NT2/D1 (cell line): ENCODE measurements at places on chromosomes 5 and 9.

DNA sequence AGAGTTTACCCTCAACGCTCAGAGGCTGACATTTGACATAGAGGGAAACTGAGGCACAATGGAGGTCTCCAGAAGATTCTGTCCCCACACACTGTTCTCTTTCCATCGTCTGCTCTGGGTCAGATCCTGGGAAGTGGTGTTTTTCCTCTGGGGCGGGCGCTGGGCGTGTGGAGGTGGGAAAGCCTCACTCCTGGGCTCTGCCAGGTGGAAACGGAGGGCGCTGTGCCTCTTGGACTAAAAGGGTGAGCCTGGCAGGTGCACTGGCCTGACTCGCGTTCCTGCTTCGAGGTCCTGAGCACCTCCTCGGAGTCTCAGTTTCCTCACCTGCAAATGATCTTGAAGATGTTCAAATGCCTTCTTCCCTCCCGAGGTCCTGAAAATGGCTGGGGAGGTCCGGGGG is 25.7 kb upstream of the FCN1 start:
- DNase-seq, result no peak

- no peak for DNase-seq
Observed at GRCh38 chr9:103649086-103649485, 445.0 kb upstream of the SMC2 start.

DNA sequence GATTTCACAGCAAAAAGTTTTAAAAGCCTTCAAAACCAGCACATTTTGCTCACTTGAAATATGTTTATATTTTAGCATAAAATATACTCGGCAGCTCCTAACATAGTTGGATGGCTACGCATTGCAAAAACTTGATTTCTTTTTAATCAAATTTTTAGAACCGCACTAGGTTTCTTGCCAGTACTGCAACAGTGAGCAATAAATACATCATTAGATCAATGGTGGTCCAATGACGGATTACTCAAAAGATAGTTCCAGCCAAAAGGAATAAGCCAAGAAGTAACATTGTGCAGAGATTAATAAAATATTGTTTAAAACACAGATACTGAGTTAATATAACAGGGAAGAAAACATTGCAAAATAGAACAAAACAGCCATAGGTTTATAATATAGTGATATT is 5.5 kb downstream of the MARCHF3 start:
- DNase-seq, result no peak

GRCh38 chr9:101625876-101626275 is 31.1 kb upstream of the PPP3R2 start:
- no peak for DNase-seq

DNA sequence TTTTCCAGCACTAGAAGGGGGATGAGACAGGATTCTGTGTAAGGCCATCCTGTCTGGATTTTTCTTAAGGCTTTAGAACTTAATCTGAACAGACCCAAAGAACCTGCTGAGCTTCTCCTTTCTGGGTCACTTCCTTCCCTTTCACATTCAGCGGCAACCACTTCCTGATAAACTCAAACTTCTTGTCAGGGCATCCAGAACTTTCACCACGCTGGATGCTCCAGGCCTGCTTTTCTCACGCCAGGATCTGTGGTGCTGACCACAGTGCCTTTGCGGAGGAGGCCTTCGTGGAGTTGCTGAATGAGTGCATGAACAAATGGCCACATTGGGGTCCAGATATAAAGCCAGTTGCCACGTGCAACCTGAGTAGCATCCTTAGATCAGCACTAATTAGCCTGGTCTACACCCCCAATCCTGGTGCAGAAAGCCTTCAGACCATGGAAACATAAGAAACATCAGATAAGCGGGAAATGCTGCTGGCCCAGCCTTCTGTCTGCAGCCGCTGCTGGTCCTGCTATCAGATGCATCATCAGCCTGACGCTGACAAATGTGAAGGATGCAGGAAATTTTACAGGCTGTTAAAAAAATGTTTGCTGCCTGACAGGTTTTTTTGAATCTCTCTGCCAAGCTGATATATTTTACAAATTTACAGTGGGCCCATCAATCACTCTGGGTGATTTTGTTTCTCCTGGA is 75.3 kb upstream of the BARHL1 start:
- DNase-seq, result no peak

DNA sequence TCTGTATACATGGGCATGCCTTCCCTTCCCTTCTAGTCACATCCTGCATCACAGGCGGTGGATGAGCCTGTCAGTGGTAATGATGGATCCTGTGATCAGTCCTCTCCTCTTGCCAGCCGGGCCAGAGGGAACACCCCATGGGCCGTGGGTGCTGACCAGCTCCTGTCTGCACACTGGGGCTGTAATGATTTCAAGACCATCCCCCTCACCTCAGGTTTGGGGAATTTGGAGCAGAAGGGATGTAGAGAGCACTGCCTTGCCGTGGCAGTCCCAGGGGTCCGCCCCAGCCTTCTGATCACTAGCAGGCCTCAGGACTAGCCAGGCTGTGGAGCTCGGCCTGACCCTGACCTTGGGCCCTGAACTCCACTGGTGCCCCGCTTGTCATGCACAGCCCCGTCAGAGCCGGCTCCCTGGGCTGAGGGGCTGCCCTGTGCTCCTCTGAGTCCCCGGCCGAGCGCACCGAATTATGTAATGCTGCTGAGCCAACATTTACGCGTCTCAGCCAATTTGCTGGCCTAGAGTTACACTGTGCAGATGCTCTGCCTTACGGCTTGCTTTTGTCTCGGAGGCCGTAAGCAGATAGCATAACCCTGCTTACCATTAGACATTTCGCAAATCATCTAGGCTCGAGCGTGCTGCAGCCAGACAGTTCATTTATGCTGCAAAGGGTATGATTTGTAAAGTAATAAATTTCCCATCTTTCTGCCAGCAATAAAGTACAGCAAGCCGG is 155.3 kb downstream of the MACROH2A1 start:
- no peak for DNase-seq

DNA sequence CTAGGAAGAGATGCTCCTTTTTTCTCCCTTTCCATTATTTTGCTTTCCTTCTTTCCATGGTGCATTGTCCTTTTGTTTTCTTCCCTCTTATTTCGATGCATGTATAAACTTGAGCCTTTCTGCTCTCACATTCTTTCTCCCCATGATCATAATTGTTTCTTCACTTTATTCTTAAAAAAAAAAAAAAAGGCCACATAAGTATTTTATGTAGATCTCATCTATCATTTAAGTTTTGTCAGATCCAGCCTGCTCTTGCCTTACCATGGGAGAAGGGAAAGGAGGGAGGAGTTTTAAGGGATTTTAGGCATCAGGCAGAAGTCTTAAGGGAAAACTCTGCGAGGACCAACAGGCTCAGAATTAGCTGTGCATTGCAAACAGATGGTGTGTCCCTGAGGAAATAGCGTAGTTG is 11.1 kb downstream of the TGFBR1 start:
- no peak for DNase-seq

DNA sequence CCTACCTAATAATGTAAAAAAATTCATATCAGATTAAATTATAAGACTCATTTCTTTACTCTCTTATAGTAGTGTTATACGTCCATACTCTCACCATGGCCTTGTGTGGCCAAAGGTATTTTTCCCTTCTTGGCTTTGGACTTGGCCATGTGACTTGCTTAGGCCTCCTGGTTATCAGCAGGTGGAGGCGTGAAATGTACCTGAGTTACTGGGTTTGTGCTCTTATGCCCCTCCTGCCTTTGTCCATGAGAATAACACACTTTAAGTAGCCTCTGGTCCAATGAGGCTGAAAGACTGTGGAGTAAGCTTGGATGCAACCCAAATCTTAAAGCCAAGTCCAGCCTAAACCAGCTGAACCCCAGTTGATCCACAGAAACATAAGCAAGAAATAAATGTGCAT is 68.7 kb downstream of the RETREG1 start:
- no peak for DNase-seq

GRCh38 chr5:61589946-61590345 is 257.9 kb downstream of the ZSWIM6 start:
- no peak for DNase-seq

DNA sequence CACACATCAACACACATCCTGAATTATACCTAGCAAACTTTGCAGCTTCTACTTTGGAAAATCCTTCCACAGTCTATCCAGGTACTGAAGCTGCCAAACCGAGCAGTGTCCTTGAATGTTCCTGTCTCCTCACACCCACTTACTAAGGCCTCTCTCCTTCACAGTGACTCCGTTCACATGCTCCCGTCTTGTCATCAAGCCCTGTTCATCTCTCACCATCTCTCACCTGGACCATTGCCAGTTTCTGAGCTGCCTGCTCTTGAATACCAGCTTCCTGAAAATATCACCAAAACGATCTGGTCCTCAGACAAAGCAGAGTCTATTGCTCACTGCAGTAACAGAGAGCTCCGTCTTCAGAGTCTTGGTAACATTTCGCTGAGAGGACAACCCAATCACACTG is 57.4 kb downstream of the GCNT1 start:
- no peak for DNase-seq
